Activated T-cell treated with anti-CD3 and anti-CD28 coated beads, Interleukin-2, amount 50 U/mL, for 72 hours (primary cell): ENCODE measurements at places on chromosomes 1 and 21.

DNA sequence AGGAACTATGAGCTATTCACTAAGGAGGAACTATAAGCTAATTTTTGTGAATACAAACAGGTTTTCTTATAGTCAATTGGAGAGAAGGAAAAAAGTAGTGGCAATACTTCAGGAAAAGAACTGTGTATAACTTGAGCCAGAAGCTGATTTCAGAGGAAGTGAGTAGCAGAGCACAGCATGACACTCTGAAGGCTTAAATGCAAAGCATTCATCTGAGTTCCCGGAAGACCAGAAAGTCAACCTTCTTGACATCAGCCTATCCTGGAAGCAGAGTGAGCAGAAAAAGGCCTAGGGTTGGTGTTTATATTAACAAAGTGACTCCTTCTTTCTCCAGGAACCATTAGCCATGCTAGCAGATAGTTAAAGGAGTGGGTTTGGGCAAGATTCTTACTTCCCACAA lies 545.2 kb downstream of the MRPL39 start:
- DNase-seq: no peak
- H3K4me3 ChIP-seq: no peak overlapping the region
- no peaks in the 10 kb centered on the region for H3K36me3 ChIP-seq
- H3K4me1 ChIP-seq: no peaks in the 10 kb centered on the region
- H3K27ac ChIP-seq: no peak overlapping the region
- no peaks in the 10 kb centered on the region for H3K27me3 ChIP-seq

DNA sequence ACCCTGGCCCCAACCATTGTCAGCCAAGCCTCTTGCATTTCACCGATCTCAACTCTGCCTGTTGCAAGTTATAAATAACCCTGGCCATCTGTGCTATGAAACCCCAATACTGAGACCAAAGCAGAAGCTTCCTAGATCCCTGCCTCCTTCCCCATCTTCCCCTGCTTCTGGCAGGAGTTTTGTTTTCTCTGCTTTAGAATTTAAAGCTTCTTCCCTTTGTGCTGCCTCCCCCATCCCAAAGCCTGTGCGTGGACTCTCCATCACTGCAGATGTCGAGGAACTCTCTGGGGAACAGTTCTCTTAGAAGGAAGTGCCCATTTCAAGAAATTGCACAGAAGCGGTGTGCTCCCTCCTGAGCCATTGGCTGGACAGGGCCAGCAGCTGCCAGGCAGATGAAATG lies 17.4 kb upstream of the MYOG start:
- no peaks in the 10 kb centered on the region for H3K4me1 ChIP-seq
- no peak overlapping the region for H3K4me3 ChIP-seq
- H3K27ac ChIP-seq: no peak overlapping the region
- peaks cover 22% of the 10 kb centered on the region for H3K27me3 ChIP-seq
- DNase-seq: no peak
- no peaks in the 10 kb centered on the region for H3K36me3 ChIP-seq

GRCh38 chr1:204528241-204528640 lies 12.0 kb downstream of the MDM4 start:
- H3K4me1 ChIP-seq: peaks cover 26% of the 10 kb centered on the region
- H3K4me3 ChIP-seq: no peak overlapping the region
- no peaks in the 10 kb centered on the region for H3K27me3 ChIP-seq

- H3K27me3 ChIP-seq: peaks cover 22% of the 10 kb centered on the region
- no peak overlapping the region for H3K27ac ChIP-seq
- peaks cover 4% of the 10 kb centered on the region for H3K4me1 ChIP-seq
- no peak for DNase-seq
- H3K4me3 ChIP-seq: no peak overlapping the region
Measured at GRCh38 chr1:28807046-28807445, 4.9 kb upstream of the OPRD1 start.

DNA sequence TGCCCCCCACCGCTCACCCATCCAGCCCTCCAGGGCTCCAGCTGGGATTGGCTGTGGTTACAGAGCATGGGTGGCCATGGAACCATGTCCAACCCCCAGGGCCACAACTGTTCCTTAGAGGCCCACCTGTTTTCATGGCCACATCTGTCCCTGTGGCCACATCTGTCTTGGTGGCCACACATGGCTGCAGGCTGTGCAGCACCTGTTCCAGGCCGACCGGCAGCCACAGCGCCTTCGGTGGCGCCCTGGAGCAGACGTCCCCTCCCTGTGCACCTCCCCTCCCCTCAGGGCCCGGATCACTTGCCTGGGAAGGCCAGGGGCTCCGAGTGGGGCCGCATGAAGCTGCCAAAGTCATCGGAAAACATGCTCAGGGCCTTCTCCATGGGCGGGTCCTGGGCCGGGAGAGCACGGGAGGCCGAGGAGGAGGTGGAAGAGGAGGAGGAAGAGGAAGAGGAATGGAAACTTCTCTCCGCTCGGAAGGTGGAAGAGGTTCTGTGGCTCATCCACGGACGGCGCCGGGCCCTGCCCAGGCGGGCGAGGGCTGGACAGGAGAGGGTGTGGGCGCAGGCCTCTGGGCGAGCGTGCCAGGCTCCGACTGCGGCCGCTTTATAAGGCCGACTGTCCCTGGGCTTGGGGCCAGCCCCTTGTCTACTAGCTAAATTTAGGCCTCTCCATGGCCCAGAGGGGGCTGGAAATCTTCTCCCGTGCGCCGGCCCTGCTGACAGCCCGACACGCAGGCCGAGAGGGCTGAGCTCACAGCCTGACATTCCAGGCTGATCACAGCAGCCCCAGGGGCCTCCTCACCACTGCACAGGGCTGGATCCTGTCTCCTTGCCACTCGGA lies at the start of gene HSPB7:
TSS of gene HSPB7 (minus strand) at position 583 of the 843 bp plus-strand sequence. CDS start at position 503, 80 bp downstream.
- no peaks in the 10 kb centered on the region for H3K4me1 ChIP-seq
- H3K27me3 ChIP-seq: peaks cover 10% of the 10 kb centered on the region
- no peaks in the 10 kb centered on the region for H3K36me3 ChIP-seq
- H3K27ac ChIP-seq: no peak within 1 kb of the TSS
- no peak within 1 kb of the TSS for H3K4me3 ChIP-seq
- DNase-seq: no peak

DNA sequence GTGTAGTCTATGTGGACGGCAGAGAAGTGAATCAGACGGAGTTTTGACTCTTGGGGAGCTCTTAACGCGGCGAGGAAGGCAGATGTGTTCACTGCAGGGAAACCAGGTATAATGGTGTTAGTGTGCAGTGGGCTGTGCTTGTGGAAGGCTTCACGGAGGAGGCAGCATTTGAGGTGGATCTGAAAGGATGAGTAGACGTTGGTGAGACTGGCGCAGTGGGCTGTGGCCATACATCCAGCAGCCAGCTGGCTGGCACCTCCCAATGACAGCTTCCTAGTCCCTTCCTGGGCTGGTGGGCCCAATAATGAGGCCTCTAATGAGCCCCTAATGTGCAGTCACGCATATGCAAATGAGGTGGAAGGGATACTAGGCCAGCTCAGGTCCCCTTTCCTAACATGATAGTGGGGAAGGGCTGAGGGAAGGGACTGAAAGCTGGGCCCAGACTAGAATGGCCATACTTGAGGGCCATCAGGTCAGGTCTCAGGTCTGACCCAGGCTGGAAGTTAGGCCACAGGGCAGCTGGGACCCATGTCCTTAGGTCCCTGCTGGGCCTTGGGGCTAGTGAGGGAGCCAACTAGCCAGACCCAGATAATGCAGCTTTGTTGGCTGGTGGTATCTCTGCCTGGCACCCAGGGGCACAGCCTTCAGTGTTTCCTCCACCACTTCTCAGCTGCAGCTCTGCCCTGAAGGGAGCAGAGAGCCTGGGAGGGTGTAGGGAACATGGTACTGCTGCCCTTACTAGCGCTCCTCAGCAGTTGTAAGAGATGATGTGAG lies 3.8 kb downstream of the MAP7D1 start:
- peaks cover 3% of the 10 kb centered on the region for H3K36me3 ChIP-seq
- no peaks in the 10 kb centered on the region for H3K27me3 ChIP-seq
- peak overlapping the region; percentile 87 for H3K4me3 ChIP-seq
- peak overlapping the region; percentile 89 for H3K27ac ChIP-seq

DNA sequence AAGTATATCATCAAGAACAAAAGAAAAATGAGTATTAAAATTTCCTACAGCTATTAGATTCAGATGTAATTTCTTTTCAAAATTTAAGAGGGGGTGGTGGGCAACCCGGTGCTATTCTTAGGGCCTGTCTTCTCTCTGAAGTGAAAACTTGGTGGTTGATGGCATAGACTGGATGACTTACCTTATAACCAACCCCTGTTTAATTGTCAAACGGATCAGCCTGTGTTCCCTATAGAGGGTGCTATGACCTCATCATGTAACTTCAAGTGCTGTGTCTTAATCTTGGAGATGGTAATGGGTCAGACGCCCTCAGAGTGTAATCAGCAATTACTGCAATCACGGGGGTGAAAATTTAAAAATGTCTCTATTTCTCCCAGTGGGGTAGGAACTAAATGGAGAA lies 176.2 kb downstream of the PCP4 start:
- no peak overlapping the region for H3K27ac ChIP-seq
- peaks cover 2% of the 10 kb centered on the region for H3K36me3 ChIP-seq
- no peaks in the 10 kb centered on the region for H3K4me1 ChIP-seq
- DNase-seq: no peak

DNA sequence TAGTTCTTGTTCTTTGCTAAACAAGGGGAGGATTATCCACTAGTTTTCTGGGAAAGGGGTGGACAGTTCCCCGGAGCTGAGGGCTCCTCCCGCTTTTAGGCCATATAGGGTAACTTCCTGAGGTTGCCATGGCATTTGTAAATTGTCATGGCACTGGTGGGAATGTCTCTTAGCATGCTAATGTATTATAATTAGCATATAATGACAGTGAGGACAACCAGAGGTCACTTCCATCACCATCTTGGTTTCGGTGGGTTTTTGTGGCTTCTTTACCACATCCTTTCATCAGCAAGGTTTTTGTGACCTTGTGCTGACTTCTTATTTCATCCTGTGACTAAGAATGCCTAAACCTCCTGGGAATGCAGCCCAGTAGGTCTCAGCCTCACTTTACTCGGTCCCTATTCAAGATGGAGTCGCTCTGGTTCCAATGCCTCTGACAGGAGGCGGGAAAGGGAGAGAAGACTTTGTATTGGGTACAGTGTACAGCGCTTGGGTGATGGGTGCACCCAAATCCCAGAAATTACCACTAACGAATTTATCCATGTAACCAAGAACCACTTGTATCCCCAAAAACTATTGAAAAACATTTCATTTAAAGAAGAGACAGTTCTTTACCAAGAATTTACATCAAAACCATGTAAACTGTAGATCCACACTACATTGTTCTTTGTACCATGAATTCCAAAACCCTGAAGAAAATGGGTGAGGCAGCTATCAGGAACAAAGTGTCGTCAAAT lies 8.7 kb upstream of the SLC2A5 start:
- H3K36me3 ChIP-seq: no peaks in the 10 kb centered on the region
- H3K27ac ChIP-seq: no peak overlapping the region
- peaks cover 38% of the 10 kb centered on the region for H3K4me1 ChIP-seq
- no peak overlapping the region for H3K4me3 ChIP-seq

GRCh38 chr1:57549300-57549699 lies 125.4 kb upstream of the DAB1 start:
- H3K27ac ChIP-seq: no peak overlapping the region
- no peak for DNase-seq
- H3K4me3 ChIP-seq: no peak overlapping the region

DNA sequence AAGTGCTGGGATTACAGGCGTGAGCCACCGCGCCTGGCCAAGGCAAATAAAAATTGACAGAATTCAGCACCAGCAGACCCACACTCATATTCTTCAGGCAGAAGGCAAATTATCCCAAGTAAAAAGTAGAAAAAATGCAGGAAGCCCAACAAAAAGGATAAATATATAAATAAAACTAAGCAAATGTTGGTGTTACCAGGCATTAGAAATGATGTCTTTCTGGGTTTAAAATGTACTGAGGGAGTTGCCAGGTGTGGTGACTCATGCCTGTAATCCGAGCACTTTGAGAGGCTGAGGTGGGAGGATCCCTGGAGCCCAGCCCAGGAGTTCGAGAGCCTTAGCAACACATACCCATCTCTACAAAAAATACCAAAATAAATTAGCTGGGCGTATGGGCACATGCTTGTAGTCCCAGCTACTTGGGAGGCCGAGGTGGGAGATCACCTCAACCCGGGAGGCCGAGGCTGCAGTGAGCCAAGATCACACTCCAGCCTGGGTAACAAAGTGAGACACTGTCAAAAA lies 6.3 kb downstream of the INTS11 start:
- H3K36me3 ChIP-seq: peaks cover 7% of the 10 kb centered on the region
- no peaks in the 10 kb centered on the region for H3K27me3 ChIP-seq
- no peak overlapping the region for H3K4me3 ChIP-seq
- H3K4me1 ChIP-seq: peaks cover 13% of the 10 kb centered on the region
- no peak for DNase-seq
- H3K27ac ChIP-seq: no peak overlapping the region

GRCh38 chr21:36980280-36981048 lies 14.0 kb upstream of the HLCS start:
- H3K36me3 ChIP-seq: no peaks in the 10 kb centered on the region
- H3K4me1 ChIP-seq: peaks cover 26% of the 10 kb centered on the region
- peak overlapping the region; percentile 82 for H3K4me3 ChIP-seq
- DNase-seq: peak; percentile 26

- H3K27me3 ChIP-seq: no peaks in the 10 kb centered on the region
- no peaks in the 10 kb centered on the region for H3K4me1 ChIP-seq
- H3K4me3 ChIP-seq: no peak overlapping the region
- no peak for DNase-seq
- no peaks in the 10 kb centered on the region for H3K36me3 ChIP-seq
Measured at GRCh38 chr1:164363980-164364379, 195.0 kb upstream of the PBX1 start.
